ENCODE measurements at places on chromosomes 3 and 15.

- no peak for DNase-seq
Measured at GRCh38 chr3:27290760-27291159, 78.4 kb downstream of the NEK10 start.

DNA sequence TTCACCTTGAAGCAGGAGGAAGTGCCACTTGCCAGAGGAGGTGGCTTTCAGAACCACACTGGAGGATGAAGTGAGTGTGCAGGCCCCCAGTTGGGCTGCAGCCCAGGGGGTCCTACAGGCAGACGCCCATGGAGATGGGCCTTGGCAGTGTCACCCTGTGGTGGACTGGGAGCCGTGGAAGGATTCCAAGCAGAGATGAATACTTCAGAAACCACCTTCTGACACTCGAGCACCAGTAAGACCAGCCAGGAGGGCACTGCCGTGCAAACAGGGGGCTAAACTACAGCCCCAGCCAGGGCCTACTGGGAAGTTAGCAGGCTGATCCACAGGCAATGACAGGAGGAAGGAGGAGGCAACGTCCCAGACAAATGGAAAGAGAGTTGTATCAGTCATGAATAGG lies 55.4 kb downstream of the VGLL4 start:
- DNase-seq, result no peak

GRCh38 chr3:176799675-176800074 lies 397.6 kb downstream of the TBL1XR1 start:
- no peak for DNase-seq

GRCh38 chr3:17129556-17129955 lies 244.8 kb downstream of the PLCL2 start:
- no peak for DNase-seq

DNA sequence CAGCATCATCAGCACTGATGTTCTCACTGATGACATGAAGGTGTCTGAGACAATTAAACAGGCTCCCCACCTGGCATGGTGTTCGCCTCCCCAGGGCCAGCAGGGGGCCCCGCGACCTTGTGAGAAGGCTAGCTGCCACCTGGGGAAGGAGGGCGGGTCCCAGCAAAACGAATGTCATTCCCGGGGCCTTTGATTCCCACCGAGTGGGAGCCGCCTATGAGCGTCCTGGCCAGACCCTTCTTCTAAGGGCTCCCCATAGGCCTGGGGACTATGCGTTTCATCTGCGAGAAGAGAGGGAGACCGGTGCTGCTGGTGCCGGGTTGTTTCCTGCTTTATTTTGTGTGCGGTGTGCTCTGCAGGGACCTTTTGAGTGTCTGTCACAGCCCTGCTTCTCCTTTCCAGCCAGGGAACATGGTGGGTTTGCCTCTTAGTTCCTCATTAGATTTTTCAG lies 20.5 kb upstream of the MINDY4B start:
- DNase-seq, result peak; percentile 29

DNA sequence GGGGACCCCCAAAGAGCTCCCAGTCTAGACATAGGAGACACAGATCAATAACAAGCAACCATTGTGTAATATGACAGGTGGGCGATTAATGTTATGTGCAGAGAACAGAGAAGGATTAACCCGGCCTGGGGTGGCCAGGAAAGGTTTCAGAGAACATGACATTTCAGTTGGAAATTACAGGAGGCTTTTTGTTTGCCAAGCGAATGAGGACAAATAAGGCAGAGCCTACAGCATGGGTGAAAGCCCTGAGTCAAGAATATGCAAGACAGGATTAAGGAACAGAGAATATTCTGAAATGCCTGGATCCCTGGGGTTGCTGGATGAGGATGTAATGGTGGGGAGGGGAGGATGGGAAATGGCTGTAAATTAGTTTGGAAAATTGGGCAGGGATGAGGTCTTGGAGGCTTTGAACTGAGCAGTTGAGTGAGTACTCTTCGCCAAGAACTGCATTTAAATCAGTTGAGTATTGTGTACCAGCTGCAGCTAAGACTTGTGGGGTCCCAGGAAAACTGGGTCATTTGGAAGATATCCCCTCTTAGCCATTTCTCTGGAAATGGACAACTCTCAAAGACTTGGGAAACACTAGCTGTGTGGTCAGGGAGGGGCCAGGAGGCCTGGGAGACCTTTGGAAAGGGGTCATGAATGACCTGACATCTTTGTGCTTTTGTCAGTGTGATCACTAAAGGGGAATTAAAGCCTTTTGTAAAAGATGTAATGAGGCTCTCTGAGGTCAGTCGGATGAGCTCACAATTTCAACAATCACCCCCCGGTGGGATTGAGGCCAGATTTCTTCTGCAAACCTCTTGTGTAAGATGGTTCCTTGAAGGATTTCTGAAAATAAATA lies 198.6 kb upstream of the NR2E3 start:
- no peak for DNase-seq

GRCh38 chr3:48184299-48184698 lies 3.9 kb downstream of the CDC25A start:
- DNase-seq, result no peak

GRCh38 chr15:76253691-76254473 lies 57.4 kb downstream of the ETFA start:
- DNase-seq, result no peak

DNA sequence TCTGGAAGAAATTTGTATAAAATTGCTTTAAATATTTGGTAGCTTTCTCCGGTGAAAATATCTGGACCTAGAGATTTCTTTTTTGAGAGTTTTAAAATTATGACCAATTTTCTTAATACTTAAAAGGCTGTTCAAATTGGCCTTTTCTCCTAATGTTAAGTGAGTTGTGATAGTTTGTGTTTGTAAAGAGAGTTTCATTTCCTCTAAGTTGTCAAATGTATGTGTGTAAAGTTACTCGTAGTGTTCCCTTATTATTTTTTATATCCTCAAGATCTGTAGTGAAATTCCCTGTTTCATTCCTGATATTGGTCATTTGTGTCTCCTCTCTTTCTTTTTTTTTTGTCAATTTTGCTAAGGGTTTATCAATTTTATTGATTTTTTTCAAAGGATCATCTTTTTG lies 92.6 kb upstream of the CTNNB1 start:
- no peak for DNase-seq

DNA sequence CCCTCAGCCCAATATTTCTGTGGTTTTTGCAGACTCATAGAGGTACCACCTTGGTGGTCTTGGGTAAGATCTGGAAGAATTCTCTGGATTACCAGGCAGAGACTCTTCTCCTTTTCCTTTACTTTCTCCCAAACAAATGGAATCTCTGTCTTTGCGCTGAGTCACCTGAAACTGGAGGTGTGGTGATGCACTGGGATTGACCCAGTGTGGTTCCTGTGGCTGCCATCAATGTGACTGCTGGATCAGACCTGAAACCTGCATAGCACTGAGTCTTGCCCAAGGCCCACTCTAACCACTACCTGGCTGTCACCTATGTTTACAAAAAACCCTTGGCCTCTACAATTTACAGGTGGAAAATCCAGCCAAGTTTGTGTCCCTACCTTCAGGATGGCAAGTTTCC lies 295.3 kb downstream of the RBMS3 start:
- no peak for DNase-seq

GRCh38 chr15:86076468-86076867 lies 3.2 kb upstream of the AGBL1 start:
- no peak for DNase-seq

DNA sequence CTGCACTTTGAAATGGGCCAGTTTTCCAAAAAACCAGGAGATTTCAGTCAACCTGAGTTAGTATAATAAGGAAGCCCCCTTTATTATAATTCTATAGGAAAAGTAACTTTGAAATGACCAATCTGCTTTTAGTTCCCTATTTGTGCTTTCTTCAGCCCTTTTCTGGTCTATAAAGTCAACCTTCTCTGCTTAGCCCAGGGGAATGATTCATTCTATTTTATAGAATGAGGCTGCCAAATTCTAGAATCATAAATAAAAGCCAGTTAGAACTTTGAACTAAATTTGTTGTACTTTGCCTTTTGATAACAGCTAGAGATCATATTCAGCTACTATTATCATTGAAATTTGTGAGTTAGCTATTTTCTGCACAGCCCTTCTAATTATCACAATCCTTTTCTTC lies 24.7 kb downstream of the CIP2A start:
- DNase-seq, result no peak

GRCh38 chr3:8530581-8530980 lies 29.0 kb downstream of the LMCD1 start:
- no peak for DNase-seq

DNA sequence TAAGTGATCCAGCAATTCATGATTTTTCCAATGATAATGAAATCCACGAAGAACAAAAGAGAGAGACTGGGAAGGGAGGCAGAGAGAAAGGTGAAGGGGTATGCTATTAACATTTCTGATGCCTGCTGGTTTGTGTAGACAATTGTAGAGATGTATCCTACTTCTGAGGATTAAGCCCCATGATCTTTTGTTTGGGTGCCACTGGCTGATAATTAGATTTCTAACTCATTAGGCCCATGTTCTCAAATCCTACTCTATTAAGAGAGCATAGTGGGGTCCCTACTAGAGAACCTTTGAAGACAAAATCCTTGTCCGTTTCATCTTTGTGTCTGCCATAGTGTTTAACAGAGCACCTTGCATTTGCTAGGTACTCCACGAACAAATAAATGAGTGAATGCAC lies 2.7 kb upstream of the GNB4 start:
- DNase-seq, result no peak
